ENCODE measurements at places on chromosomes 4 and X. TPM values are rescaled to one million over a fixed set of nuclear protein-coding genes. Genes with fewer than 3 reads are reported as not detected.

ANXA10 gene
- not detected for total RNA-seq

DNA sequence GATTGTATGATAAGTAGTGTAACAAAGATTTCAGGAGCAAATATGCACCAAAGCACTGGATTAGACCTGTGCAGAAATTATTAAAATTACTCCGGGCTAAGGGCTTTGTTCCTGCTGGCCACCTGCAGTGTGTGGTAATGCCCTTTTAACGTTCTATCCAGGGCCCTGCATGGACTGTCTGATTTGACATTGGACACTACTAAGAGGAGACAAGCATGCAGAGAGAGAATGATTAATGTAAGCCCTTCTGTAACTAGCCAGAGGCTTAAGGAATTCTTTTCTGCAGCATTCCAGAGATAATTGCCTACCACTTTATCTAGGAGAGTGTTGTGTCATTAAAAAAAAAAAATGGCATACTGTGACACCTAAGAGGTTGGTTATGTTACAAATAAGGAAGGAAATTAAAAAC, 117.0 kb downstream of the PCDH7 start:
- H3K27me3 ChIP-seq: no peaks in the 10 kb centered on the region
- H3K27ac ChIP-seq: peak overlapping the region; percentile 37
- DNase-seq: no peak
- no peak overlapping the region for H3K4me3 ChIP-seq

- H3K4me3 ChIP-seq: no peak overlapping the region
- peaks cover 13% of the 10 kb centered on the region for H3K4me1 ChIP-seq
- H3K36me3 ChIP-seq: no peaks in the 10 kb centered on the region
- DNase-seq: no peak
- H3K27me3 ChIP-seq: no peaks in the 10 kb centered on the region
- H3K27ac ChIP-seq: no peak overlapping the region
Observed at GRCh38 chr4:145511913-145512522, 30.4 kb downstream of the SMAD1 start.

DNA sequence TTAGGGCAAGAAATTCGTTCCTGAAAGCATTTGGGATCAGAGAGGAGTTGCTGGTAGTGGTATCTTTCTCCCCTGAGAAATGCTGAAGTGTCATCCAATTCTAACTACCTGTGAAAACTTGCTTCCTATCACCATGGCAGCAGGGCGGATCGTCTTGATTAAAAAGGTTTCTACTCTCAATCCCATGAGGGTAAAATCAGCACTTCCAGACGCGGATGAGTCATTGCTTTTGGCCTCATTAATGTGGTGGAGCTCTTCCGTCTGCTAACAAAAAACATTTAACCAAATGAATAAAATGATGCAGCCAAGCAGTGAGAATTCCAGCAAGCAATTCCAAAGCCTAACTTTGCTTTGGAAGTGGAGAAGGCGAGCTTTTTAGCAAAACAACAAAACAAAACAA, 325.6 kb downstream of the CAMK2D start:
- DNase-seq: peak; percentile 85
- no peak overlapping the region for H3K4me3 ChIP-seq
- no peaks in the 10 kb centered on the region for H3K36me3 ChIP-seq
- peak overlapping the region; percentile 81 for H3K27ac ChIP-seq
- no peaks in the 10 kb centered on the region for H3K4me1 ChIP-seq

- DNase-seq: no peak
- no peak overlapping the region for H3K4me3 ChIP-seq
- no peak overlapping the region for H3K27ac ChIP-seq
Observed at GRCh38 chr4:150238591-150238990, 160.3 kb downstream of the DCLK2 start.
